Stimulated activated CD4-positive, alpha-beta T cell treated with anti-CD3 and anti-CD28 coated beads, Interleukin-2, amount 100 ng/mL, for 48 hours (primary cell): ENCODE measurements at places on chromosomes 6 and 20.
A peak's percentile ranks its signal among the peaks of the same experiment; 100 is the strongest.

- no peak for DNase-seq
These were observed 43.4 kb upstream of the SIRPG start for GRCh38 chr20:1700990-1701389.

GRCh38 chr6:43926634-43927531 is 156.9 kb downstream of the VEGFA start:
- DNase-seq, result no peak

GRCh38 chr20:57658833-57659516 is 38.7 kb upstream of the ZBP1 start:
- DNase-seq, result no peak

- no peak for DNase-seq
These were observed 118.2 kb downstream of the PRIM2 start for GRCh38 chr6:57435475-57436160.

DNA sequence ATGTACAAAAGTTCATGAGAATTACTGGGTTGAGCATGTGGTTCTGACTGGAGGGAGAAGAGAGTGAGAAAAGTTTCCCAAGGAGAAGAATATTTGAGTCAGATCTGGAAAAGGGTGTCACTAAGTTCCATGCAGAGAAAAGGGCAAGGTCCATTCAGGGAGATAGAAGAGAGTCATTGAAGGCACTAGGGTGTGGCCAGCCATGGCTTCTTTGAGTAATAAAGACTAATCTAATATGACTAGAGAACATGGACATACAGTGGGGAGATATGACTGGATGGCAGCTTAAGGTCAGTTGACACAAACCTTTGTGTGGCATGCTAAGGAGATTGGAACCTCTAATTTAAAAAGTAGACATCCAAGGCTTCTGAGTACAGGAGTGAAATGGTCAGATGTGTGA is 10.7 kb upstream of the SLC17A4 start:
- DNase-seq, result no peak

- no peak for DNase-seq
These were observed 793.9 kb downstream of the QKI start for GRCh38 chr6:164208371-164208770.

GRCh38 chr6:119162134-119162775 is 83.8 kb upstream of the FAM184A start:
- DNase-seq, result no peak

GRCh38 chr6:84003131-84003530 is 30.4 kb upstream of the MRAP2 start:
- DNase-seq, result no peak

- DNase-seq, result no peak
These were observed 43.5 kb downstream of the PREX1 start for GRCh38 chr20:48784273-48784641.

DNA sequence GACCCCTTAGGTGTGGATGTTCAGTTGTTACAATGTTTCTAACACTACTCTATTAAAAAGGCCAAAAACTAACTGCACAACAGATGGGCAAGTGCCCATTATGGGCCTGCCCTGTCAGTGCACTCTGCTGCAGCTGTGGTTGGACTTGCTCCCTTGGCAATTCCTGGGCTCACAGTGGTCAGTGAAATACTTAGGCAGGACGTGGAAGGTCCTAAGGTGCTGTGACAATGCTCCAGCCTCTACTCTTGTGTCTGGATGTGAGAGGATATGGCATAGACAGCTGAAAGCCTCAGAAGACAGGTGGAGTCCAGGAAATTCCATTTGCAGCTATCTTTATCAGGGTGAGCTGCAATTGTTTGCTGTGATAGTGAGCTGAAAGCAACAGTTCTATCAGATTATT is 136.5 kb upstream of the OLIG3 start:
- no peak for DNase-seq

DNA sequence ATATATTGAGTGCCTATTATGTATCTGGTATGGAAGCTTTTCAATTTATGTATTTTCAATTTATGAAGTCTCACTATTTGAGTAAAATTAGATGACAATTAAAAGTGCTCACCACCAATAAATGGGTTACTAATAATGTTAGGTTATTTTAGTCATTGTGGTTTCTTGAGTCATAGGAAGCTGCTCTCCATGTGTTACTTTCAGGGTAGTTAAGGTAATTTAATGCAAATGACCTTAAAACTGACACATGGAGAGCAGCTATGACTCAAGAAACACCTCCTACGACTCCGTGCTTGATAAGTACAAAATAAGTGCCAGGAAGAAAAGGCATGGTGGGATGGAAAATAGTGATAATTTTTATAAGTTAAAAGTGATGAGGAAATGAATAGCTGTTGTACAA is 16.5 kb upstream of the TINAG start:
- no peak for DNase-seq

DNA sequence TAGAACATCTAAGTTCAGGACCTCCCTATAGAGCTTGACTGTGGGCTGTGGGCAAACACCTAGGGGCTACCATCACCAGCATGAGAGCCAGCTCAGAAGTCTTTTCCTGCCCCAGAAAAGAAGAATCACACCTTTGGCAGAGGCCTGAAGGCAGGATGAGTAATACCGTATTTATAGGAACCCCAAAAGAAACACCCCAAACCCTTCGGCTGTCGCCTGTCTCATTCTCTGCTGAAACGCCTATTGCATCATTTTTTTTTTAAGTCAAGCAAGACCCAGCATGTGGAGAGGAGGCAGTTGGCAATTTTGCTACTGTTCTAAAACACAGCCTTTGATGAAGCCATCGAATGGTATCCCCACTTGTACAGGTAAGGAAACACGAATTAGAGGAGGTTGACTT is 436.4 kb downstream of the TFAP2A start:
- no peak for DNase-seq

DNA sequence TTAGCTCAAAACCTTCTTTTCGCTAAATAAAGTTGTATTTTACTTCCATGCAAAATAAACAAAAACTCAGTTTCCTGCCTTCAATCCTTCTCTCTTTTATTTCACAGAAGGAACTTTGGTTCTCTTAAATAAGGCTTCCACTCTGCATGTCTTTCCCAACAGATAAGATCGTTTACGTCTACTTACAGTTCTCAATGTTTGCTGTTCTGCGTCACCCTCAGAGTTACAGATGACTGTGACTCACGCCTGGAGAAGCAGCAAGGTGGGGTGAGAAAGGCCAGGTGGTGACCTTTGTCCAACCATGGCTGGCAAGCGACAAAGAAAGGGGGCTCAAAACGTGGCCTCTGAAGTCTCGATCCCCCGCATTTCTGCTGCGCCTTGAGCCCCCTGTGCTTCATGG is 51.4 kb upstream of the RPS6KA2 start:
- DNase-seq, result no peak

DNA sequence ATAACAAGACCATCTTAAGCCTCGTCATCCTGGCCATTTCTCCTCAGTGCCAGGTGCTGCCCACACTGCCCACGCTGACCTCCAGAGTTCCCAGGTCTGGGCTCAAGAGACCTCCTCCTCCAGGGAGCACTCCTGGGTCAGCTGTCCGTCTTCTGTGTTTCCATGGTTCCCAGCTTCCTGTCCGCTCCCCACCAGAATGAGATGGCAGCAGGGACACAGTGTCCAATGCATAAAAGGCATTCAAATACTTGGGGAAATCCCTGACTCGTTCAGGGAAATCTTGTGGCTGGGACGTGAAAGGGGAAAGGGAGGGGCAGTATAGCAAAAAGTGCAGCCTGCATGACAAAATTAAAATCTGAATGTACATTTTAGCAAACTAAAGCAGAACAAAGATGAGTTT is 54.3 kb downstream of the SLC23A2 start:
- DNase-seq, result no peak

DNA sequence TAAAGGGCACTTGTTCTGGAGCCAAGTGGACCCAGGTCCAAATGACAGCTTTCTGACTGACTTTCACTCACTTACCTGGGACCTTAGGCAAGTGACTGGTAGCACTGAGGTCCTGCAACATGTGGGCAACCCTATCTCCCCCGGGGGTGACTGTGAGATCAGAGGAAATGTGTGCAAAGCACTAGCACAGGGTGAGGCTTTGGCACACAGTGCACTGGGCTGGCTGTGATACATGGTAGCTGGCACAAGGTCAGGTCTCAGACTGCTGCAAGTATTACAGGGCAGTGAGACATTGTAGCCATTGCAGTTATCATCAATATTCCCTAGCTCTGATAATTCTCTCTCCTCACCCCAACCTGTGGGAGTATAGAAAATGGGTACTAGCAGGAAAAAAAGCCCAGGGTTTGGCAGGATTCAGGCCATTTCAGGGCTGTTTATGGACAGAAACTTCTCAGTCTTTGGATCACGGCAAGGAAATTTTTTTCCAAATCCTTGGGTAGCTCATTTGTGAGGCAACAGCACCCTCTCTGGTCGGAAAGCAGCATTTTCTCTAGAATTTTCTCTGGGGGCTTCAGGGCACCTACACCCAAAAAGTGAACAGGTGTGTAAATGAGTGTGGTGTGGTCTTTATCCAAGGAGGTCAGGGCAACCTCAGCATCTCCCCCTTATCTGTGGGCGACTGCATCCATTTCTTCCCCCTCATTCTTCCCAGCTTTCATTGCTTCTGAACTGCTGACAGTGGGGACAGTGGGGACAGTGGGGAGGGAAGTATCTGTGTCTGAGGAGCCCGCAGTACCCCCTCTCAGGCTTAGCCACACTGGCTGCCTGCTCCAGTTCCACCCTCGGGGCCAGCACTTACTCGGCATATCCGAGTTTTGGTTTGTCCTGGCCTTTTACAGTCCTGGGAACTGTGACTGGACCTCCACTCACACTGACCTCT is 148.7 kb upstream of the PHACTR3 start:
- no peak for DNase-seq

DNA sequence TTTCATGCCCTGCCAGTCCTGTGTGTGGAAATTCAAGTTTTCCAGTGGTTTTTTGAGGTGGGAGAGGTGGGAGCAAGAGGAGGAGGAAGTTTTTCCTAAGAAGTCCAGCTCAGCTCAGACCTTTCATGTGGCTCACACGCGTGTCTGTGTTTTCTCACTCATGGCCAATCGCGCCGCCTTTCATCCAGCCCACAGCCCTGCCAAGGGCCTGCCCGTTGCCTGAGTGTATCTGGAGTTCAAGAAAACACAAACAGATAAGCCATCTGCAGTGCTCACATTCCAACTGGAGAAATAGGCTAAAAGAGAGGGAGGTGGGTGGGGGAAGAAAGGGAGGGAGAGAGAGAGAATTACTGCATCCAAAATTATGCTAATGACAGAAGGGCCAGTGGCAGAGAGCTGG is 12.6 kb upstream of the MPC1 start:
- no peak for DNase-seq

DNA sequence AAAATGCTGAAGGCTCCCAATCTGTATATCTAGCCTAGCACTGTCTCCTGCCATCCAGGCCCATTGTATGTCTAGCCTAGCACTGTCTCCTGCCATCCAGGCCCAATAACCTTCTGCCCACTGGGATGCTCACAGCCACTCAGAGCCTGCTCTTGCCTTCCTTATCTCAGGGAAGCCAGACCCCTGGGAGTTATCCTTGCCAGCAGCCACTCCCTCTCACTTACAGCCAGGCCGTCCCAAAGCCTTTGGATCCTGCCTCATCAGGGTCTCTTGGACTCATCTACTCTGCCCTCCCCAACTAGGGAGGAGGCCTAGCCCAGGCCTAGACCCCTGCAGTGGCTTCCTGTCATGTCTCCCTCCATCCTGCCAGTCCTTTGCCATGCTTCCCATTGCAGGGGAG is 37.3 kb downstream of the KIF3B start:
- no peak for DNase-seq

- DNase-seq, result no peak
These were observed 75.7 kb downstream of the WDR27 start for GRCh38 chr6:169626169-169626568.

- DNase-seq, result no peak
These were observed 113.5 kb downstream of the JARID2 start for GRCh38 chr6:15359335-15359862.

DNA sequence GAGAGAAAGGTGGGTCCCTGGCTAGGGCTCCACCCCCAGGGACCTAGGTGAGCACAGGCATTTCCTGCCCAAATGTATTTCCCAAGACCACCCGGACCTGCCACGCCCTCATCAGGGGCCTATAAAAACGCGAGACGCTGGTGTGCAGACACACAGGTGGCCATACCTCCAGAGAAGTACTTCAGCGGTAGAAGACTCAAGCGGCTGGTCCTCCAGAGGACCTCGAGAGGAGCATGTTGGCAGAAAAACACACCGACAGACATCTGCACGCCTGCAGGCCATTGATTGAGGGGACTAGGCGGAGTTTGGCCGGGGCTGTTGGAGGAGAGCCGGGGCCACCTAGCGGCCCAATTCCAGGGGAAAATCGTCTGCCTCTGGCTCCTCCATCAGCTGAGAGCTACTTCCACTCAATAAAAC is 695.8 kb upstream of the MMS22L start:
- DNase-seq, result no peak

DNA sequence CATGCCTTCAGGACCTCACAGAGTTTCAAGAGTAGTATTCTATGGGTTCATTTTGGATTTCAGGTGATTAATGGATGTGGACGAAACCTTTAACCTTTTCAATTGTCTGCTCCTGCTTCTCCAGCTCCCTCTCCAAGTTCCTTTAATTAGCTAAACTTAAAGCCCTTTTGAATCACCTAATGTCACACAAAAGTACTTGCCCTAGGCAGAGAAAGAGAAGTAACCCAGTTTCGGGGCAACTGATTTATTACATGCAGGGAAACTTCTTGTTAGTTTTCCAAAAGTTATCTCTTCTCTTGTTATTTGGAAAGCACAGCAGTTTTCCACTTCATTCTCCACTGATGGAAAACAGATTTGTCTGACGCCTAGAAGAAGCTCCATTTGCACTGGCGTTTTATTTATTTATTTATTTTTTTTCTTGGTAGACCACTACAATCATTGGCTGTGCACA is 407.7 kb upstream of the JARID2 start:
- DNase-seq, result no peak

DNA sequence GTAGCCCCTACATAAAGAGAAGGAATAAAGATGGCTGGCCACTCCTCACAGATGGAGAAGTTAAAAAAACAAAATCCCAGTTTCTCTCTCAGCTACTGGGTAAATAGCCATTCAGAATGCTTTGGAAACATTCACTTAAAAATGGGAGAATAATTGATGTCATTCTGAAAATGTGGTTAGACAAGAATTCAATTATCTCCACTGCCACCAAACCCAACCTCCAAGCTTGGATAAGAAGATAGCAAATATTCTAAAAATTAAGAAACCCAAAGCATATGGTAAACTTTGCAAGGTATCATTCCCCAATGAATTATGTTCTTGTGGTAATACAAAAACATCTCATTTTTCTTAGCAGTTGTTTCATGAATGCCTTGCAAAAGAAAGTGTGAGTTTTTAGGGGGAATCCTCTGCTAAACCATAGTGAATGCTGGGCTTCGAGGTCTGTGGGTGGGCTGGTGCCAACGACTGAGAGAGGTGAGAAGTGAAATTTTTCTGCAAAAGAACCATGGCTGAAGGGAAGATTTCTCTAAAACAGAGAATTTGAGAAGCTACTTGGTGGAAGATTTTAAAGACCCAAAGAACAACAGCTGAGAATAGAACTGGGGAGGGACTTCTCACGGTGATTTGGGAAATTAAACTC is 497.9 kb upstream of the JARID2 start:
- no peak for DNase-seq

DNA sequence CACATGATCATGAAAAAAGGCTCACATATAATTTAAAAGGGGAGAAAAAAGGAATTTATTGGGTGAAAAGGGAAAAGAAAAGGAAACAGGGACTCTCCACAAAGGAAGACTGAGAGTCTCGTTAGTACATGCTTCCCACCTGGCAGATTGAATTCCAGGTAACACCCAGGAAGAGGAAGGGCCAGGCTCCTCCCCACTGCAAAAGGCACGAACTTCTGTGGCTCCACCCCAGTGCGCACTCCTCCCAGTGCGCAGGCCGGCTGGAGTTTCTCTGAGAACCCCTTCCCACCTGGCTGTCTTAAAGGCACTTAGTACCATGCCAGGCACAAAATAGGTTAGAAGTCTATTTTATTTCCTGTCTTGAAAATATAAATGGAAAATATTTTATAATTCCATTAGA is 129.8 kb downstream of the COL12A1 start:
- no peak for DNase-seq

- DNase-seq, result peak; percentile 28
These were observed 1.0 kb upstream of the E2F3 start for GRCh38 chr6:20400456-20401204.
